ENCODE measurements at places on chromosomes 1 and 21.
A peak's percentile ranks its signal among the peaks of the same experiment; 100 is the strongest.

- no peak for DNase-seq
Observed at GRCh38 chr1:32878637-32879041, 7.7 kb upstream of the HPCA start.

DNA sequence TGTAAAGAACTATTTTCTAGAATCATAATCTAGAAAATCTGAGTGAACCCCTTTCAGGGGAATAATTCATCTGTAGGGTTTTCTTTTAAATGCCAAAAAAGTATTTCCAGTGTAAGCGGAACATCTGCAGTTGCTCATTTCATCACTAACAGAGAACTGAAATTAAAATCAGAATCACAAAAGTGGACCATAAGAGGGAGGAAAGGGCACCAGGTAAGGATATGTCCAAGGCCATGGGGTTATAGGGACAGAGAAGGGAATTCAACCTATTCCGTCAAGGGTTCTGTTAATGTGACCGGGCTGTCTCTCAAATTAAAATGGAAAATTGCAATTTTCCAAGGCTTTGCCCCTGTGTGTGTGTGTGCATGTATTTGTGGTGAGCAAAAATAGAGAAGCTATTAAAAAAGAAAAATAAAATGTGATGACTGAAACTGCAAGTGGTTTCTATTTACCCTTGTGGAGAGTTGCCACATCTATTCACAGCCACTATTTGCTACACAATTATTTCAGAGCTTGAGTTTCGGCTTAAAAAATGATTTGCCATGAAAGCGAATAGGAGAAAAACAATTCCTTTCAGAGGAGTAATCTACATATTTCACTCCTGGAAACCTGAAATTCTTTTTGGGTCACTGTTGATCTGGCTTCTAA is 53.1 kb downstream of the APP start:
- no peak for DNase-seq

- peak; percentile 20 for DNase-seq
Observed at GRCh38 chr1:37513795-37514349, 694 bp downstream of the MEAF6 start.

- DNase-seq = no peak
Observed at GRCh38 chr1:55699228-55699627, 484.1 kb upstream of the USP24 start.

- DNase-seq = no peak
Observed at GRCh38 chr1:46364612-46365011, 24.0 kb downstream of the NSUN4 start.

- DNase-seq = no peak
Observed at GRCh38 chr1:223707256-223708000, 4.9 kb upstream of the CAPN2 start.

GRCh38 chr1:46194641-46195193 is 3.5 kb downstream of the POMGNT1 start:
- no peak for DNase-seq

DNA sequence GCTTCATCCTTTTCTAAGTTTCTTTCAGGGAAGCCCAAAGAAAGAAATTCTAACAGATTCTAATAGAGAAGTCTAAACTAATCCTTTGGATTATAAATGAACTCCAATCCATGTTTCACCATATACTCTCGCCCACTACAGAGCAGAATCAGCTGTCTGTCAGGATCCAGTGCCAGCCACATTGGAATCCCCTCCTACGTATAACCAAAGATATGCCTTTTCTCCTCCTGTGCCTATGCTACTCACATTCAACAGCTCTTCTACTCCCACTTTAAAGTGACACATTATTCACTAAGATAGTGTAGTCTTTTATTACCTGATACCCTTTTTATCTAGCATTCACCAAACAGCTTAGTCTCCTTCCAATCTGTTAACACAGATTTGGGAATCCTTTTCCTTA is 3.1 kb downstream of the ETV3 start:
- no peak for DNase-seq

GRCh38 chr1:88462488-88463261 is 221.4 kb upstream of the PKN2 start:
- DNase-seq = no peak

GRCh38 chr1:11693024-11693590 is 1.6 kb downstream of the DRAXIN start:
- no peak for DNase-seq

DNA sequence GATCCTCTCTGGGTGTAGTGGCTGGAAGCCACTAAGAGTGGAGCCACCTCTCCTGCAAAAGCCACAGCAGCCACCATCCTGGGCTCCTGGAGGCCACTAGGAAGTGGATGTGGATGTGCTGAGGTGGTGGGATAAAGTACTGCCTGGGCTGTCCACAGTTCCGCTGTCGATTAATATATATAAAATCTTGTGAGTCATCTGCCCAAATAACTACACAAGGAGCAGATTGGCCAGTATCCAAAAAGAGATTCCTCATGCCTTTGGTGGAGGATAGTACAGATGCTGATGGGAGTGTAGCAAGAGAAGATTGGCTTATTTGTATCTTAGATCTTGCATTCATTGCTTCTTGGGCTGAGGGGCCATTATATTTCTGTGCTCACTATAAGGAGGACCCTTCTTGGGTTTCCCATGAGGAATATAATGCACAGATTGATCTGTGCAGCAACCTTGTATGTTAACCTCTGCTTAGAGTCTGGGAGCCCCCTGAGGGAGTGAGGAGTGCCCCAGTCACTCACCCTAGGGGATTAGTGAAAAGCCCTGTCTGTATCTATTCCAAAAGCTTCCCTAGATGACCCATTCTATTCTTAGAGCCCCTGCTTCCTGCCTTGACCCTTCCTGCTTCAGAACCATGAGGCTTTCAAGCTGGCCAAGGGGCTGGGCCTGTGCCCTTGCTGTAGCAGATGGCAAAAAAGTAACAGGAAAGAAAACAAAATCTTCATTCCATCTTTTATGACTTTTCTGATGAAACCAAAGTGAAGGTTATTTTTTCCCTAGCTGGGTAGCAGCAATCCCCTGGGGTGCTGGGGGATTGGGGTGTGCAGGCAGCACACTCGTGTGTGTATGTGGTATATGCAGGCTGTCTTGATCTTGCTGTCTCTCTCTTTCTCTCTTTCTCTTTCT is 31.7 kb downstream of the RCSD1 start:
- no peak for DNase-seq

GRCh38 chr1:119547805-119548204 is 40.8 kb downstream of the HSD3B1 start:
- no peak for DNase-seq

DNA sequence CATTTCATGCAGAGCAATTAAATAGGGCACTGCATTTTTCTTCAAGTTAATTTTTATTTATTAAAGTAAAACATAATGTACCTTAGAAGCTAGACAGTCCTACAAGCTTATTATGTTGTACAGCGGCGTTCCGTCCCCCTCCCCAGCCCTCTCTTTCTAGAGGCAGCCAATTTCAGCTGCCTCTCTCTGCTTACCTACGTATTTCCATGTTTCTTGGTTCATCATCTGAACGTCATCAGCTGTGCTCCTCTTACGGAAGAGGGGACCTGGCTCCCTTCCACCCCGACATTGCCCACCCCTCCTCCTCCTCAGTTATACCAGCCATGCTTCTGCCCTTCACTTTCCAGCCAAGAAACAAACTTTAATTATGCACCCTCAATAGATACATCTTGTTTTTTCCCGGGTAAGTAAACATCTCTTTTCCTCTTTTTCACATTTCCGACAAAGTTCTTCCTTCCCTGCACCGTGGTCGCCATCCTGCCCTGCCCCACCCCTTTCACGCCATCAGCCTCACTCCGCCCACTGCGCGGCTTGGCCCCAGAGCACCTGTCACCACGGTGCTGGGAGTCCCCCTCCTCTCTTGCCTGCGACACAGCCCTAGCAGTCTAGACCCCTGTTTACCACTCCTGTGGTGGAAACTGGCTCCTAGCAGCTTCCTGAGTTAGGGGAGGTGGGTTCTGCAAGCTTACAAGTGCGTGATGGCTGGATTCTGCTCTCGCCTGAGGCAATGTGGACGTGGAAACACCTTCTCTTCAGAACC is 57.9 kb downstream of the SLC37A1 start:
- DNase-seq = no peak

DNA sequence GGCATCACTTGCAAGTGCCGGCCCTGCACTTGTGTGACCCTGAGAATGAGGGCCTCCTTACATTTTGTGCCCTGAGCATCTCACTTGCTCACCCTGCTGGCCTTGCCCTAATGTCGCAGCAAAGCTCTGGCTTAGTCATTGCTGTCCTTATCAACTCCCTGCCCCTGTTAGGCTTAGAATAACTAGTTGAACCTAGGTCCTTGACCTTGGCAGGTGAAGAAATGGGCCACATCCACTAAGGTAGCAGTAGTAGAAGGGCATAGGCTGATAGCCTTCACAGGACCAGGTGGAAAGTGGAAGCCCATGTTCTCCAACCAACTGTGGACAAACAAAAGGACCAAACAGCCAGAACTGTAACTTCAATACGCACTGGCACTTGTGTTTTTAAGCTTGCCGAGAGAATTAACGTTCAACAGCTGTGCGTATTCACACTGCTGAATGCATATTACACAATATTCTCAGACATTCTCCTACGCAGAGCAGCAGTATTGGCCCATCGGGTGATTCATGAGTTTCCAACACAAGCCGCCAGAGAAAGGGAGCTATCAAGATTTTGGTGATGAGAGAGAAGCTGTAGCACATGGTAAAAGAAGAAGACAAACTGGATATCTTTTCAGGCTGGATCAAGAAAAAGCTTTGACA is 27.7 kb upstream of the PTGFRN start:
- peak; percentile 29 for DNase-seq

DNA sequence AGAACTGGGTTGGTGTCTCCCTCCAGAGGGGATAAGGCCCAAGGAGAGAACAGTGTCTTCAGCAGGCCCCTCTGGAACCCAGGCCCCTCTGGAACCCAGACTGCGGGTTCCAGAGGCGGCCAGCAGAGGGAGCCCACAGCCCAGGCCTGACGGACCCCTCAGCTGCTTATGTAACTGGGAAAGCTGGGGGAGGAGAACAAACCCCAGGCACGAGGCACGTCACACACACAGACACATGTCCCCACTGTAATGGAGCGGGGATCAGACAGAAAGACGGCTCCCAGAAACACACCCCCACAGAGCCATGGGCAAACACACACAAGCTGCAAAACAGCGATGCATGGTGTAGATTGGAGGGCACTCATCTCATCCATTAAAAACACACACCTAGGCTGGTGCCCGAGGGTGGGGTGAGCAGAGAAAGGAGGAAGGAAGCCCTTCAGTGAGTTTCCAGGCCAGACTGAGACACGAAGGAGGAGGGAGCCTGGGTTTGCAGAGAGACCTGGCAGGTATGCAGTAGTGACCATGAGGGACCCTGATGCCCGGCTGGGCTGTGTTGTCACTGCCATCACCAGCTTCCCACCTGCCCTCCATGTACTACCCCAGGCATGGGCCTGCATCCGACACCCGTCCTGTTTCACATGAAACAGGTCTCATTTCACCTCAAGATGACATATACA is 2.8 kb upstream of the IGSF8 start:
- peak; percentile 44 for DNase-seq

DNA sequence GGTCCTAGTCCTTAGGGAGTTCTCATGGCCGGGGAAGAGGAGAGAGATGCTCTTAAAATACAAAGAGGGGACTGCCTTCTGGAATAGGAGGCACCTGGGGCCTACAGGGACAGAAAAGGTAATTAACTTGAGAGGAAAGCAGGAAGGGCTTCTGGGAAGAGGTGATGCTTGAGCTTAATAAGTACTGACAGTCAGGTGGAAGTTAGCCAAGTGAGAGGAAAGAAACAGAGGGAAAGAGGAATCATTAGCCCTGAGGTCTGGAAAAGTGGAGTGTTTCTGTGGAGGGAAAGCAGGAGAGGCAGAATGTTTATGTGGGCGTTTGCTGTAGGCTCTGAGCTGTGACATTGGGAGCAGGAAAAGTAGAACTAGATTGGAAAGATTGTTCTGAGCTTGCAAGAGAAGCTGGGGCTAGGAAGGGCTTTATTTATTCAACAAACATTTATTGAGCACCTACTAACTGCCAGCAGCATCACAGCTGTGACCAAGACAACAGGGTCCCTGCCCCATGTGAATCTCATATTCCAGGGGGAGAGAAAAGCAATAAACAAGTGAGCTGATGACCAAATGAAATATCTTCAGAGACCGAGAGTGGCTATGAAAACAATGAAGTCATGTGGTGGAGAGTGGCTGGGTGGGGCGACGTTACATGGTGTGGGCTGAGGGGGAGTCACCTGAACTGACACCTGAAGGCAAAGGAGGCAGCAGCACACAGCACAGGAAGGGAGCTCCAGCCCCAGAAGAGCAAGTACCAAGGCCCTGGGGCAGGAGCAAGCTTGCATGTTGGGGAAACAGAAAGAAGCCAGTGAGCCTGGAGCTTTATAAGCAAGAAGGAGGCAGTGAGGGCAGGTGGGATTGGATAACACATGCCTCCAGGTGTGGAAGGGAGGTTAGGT is 4.4 kb upstream of the FNDC5 start:
- DNase-seq = no peak

GRCh38 chr1:90704817-90705216 is 12.3 kb downstream of the BARHL2 start:
- no peak for DNase-seq

- no peak for DNase-seq
Observed at GRCh38 chr1:184930232-184930631, 44.1 kb downstream of the NIBAN1 start.

- DNase-seq = no peak
Observed at GRCh38 chr1:209926045-209926444, 12.0 kb upstream of the SYT14 start.

GRCh38 chr21:18006691-18007090 is 187.5 kb upstream of the C21orf91 start:
- DNase-seq = no peak

DNA sequence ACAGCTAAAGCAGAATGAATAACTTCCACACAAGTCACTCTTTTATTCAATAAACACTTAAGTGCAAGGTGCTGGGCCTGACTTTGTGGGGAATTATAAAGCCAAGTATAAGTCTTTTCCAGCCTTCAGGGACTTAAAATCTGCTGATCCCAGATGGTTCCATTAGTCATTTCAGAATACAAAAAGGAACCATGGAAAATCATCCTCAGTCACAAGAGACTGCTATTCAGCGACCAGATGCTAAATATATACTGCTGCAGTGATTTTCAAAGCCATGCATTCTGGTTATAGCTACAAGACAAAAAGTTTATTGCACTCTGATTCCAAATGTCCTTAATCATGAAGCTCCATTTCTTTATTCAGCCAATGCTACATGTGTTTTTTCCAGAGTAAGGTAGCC is 25.7 kb downstream of the GLMN start:
- DNase-seq = no peak

GRCh38 chr1:29237852-29238619 is 1.7 kb downstream of the PTPRU start:
- DNase-seq = no peak

DNA sequence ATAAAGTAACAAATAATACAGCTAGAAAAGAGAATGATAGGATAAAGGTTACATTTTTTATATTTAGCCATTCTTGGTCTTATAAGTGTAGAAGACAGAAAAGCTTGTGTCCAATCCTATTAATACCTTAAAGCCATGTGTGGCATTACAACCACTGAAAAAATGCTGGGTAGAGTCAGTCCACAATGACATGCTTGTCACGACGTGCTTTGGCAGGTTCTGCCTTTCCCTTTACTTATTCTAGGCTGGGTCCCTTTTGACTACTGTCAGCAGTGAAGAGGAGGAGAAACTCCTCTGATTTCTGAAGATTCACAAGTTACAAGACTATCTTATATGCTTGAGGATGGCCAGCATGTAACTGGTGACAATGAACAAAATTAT is 14.6 kb upstream of the AIM2 start:
- no peak for DNase-seq

- DNase-seq = no peak
Observed at GRCh38 chr1:195188821-195189220, 1419.4 kb downstream of the KCNT2 start.

GRCh38 chr1:156089704-156090103 is 7.4 kb upstream of the MEX3A start:
- DNase-seq = no peak
